Common myeloid progenitor, CD34-positive (primary cell): ENCODE measurements at places on chromosomes 11 and 22.

GRCh38 chr22:30526656-30527055, 19.9 kb downstream of the SEC14L6 start:
- H3K27me3 ChIP-seq, result no peaks in the 10 kb centered on the region
- no peaks in the 10 kb centered on the region for H3K36me3 ChIP-seq
- no peak overlapping the region for H3K27ac ChIP-seq
- no peak for DNase-seq

GRCh38 chr11:63915961-63916836, 765 bp downstream of the RCOR2 start:
- DNase-seq, result peak; percentile 58
- no peaks in the 10 kb centered on the region for H3K36me3 ChIP-seq
- peak overlapping the region; percentile 43 for H3K4me3 ChIP-seq
- peaks cover 38% of the 10 kb centered on the region for H3K4me1 ChIP-seq
- no peaks in the 10 kb centered on the region for H3K27me3 ChIP-seq

GRCh38 chr11:837189-837989, 4.6 kb downstream of the CD151 start:
- H3K27ac ChIP-seq, result no peak overlapping the region
- no peak overlapping the region for H3K4me3 ChIP-seq
- H3K4me1 ChIP-seq, result peaks cover 38% of the 10 kb centered on the region
- peaks cover 1% of the 10 kb centered on the region for H3K27me3 ChIP-seq

DNA sequence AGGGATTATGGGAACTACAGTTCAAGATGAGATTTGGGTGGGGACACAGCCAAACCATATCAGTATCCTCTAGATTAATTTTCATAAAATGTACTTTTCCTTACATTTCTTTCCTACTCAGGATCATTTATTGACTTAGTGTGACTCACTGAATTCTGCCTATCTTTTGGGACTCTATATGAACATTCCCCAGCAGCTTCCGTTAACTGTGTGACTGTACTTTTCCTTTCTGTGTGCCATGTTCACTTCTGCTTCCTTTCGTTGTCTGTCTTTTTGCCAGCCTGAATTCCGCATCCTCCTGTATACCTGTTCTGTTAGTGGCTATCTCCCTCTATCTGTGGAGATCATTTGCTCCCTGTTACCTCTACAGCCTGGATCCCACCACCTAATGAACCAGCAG, 48.8 kb downstream of the SPECC1L start:
- peak overlapping the region; percentile 25 for H3K27ac ChIP-seq
- peaks cover 16% of the 10 kb centered on the region for H3K36me3 ChIP-seq
- DNase-seq, result no peak

- peaks cover 2% of the 10 kb centered on the region for H3K27me3 ChIP-seq
- H3K4me1 ChIP-seq, result no peaks in the 10 kb centered on the region
- DNase-seq, result no peak
- H3K36me3 ChIP-seq, result no peaks in the 10 kb centered on the region
- H3K27ac ChIP-seq, result no peak within 1 kb of the TSS
- no peak within 1 kb of the TSS for H3K4me3 ChIP-seq
These were observed at the start of gene NTM for GRCh38 chr11:131370090-131370751. Gene NTM (plus strand): TSS chr11:131370615.

DNA sequence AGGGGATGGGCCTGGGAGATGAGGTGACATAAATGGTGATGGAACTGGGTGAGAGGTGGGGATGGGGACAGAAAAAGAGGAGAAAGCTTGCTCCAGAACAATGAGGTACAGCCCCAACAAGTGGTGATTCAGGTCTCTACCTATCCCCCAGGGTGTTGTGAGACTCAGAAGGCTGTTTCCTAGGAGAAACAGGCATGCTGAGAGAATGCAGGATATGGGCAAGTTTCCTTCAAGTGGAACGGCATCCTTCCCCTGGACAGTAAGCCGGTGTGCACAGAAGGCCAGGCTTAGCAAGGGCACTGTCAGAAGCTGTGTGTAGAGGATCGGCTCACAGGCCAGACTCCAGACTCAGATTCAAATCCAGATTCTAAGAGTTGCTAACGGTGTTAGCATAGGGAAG, 34.1 kb upstream of the CRTAM start:
- H3K36me3 ChIP-seq, result peaks cover 41% of the 10 kb centered on the region
- H3K4me3 ChIP-seq, result no peak overlapping the region
- H3K4me1 ChIP-seq, result peaks cover 15% of the 10 kb centered on the region
- H3K27ac ChIP-seq, result no peak overlapping the region

- H3K36me3 ChIP-seq, result no peaks in the 10 kb centered on the region
- no peak for DNase-seq
- H3K4me1 ChIP-seq, result no peaks in the 10 kb centered on the region
- H3K27me3 ChIP-seq, result peaks cover 19% of the 10 kb centered on the region
- no peak overlapping the region for H3K4me3 ChIP-seq
These were observed 191.8 kb upstream of the E2F8 start for GRCh38 chr11:19432370-19433061.

DNA sequence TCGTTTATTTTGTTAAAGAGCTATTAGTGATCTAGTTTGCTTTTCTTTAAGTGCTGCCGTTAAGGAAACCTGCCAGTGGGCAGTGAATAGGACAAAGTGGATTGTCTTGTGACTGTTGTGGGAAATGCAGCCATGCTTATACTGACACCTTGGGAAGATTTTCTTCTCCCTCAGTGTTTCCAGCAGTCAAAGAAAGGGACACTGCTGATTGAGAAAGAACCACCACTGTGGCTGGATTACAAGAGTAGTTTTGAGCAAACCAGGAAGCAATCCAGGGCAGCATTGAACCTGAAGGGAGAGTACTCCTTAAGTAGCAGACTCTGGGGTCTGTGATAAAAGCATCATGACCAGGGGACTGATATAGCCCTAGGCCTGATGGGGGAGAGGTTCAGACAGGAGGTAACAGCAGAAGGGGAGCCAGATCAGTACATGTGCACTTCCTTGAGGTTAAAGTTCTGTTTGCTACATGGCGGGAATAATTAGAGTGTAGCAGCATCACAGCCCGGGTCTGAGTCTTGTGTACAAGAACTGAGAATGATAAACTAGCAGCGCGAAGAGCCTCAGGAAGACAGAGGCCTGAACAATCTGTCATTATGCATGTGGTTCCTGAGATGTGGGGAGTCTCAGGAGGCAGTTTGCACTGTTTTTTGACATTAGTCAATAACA, 167.8 kb downstream of the C11orf91 start:
- H3K4me3 ChIP-seq, result no peak overlapping the region
- no peaks in the 10 kb centered on the region for H3K4me1 ChIP-seq
- no peak for DNase-seq
- H3K36me3 ChIP-seq, result no peaks in the 10 kb centered on the region
- H3K27me3 ChIP-seq, result no peaks in the 10 kb centered on the region
- H3K27ac ChIP-seq, result no peak overlapping the region

DNA sequence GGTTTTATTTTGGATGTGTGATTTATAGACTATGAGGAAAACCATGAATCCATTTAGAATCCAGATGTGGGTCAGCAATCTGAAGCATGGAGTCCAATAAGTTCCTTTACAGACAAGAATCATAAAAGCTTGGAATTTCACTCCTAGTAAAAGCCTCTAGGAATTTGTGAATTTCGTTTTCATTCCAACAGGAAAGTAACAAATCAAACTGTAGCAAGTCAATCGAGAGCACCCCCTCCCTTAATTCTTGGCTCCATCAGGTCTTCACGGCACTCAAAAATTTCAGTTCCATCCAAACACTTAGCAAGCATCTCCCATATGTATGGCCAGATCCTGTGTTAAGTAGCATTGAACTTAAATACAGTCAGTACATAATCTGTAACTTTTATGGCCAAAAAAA, 143.6 kb upstream of the POU2AF2 start:
- no peaks in the 10 kb centered on the region for H3K27me3 ChIP-seq
- DNase-seq, result no peak
- no peak overlapping the region for H3K27ac ChIP-seq
- H3K4me1 ChIP-seq, result peaks cover 2% of the 10 kb centered on the region
- H3K36me3 ChIP-seq, result no peaks in the 10 kb centered on the region
- H3K4me3 ChIP-seq, result no peak overlapping the region

- H3K4me1 ChIP-seq, result no peaks in the 10 kb centered on the region
- no peaks in the 10 kb centered on the region for H3K36me3 ChIP-seq
- H3K4me3 ChIP-seq, result no peak overlapping the region
- DNase-seq, result peak; percentile 77
These were observed 2.0 kb upstream of the KCNJ1 start for GRCh38 chr11:128868841-128869671.

GRCh38 chr11:7589861-7590260, 76.1 kb downstream of the PPFIBP2 start:
- peaks cover 21% of the 10 kb centered on the region for H3K27me3 ChIP-seq
- H3K36me3 ChIP-seq, result no peaks in the 10 kb centered on the region
- no peak for DNase-seq
- H3K27ac ChIP-seq, result no peak overlapping the region
- H3K4me1 ChIP-seq, result peaks cover 7% of the 10 kb centered on the region

GRCh38 chr11:57310630-57311086, 14.1 kb downstream of the TNKS1BP1 start:
- H3K4me3 ChIP-seq, result peak overlapping the region; percentile 42
- no peak overlapping the region for H3K27ac ChIP-seq
- peaks cover 25% of the 10 kb centered on the region for H3K4me1 ChIP-seq
- H3K27me3 ChIP-seq, result no peaks in the 10 kb centered on the region

DNA sequence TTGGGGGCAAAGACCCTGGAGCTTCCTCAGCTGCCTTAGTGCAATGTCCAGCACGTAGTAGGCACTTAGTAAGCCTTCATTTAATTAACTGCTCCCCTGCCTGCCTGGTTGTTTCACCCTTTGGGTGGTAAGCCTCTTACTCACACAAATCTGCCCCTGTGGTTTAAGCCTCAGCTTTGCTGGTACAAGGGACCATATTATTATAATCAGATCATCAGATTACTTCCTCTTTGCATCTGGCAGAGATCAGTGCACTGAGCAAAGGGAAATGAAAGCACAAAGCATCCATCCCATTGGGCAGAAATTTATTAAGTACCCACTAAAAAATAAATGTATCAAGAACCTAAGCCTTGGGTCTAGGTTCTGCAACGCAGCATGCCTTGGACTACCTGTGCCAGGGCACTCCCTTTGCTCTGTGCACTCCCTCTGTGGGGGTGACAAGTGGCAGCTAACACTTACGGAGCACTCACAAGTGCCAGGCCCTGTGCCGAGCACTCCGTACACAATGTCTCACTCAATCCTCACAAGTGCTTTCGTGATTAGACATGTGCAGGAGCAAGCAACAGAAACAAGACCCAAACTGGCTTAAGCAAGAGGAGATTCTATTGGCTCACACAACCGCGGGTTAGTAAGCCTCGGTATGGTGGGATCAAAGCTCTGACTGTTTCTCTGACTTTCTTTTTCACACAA, 34.9 kb upstream of the DAGLA start:
- no peak overlapping the region for H3K27ac ChIP-seq
- peaks cover 2% of the 10 kb centered on the region for H3K27me3 ChIP-seq
- no peak overlapping the region for H3K4me3 ChIP-seq
- H3K4me1 ChIP-seq, result no peaks in the 10 kb centered on the region
- H3K36me3 ChIP-seq, result no peaks in the 10 kb centered on the region

GRCh38 chr11:102946237-102946636, 9.3 kb downstream of the MMP13 start:
- no peaks in the 10 kb centered on the region for H3K4me1 ChIP-seq
- no peak overlapping the region for H3K27ac ChIP-seq
- H3K27me3 ChIP-seq, result peaks cover 4% of the 10 kb centered on the region
- DNase-seq, result no peak
- H3K36me3 ChIP-seq, result no peaks in the 10 kb centered on the region

- H3K27me3 ChIP-seq, result no peaks in the 10 kb centered on the region
- H3K36me3 ChIP-seq, result no peaks in the 10 kb centered on the region
- H3K4me1 ChIP-seq, result peaks cover 8% of the 10 kb centered on the region
- no peak overlapping the region for H3K4me3 ChIP-seq
- H3K27ac ChIP-seq, result no peak overlapping the region
These were observed 37.0 kb downstream of the NEAT1 start for GRCh38 chr11:65459552-65459951.

GRCh38 chr22:42702675-42703074, 18.0 kb downstream of the A4GALT start:
- H3K36me3 ChIP-seq, result no peaks in the 10 kb centered on the region
- no peaks in the 10 kb centered on the region for H3K27me3 ChIP-seq
- no peak overlapping the region for H3K27ac ChIP-seq
- DNase-seq, result no peak

GRCh38 chr11:9132203-9132878, 40.9 kb upstream of the SCUBE2 start:
- H3K36me3 ChIP-seq, result no peaks in the 10 kb centered on the region
- no peak overlapping the region for H3K27ac ChIP-seq
- peaks cover 3% of the 10 kb centered on the region for H3K4me1 ChIP-seq
- no peak for DNase-seq
- H3K27me3 ChIP-seq, result no peaks in the 10 kb centered on the region

- H3K4me3 ChIP-seq, result no peak overlapping the region
- H3K27me3 ChIP-seq, result peaks cover 47% of the 10 kb centered on the region
These were observed 453.5 kb downstream of the OPCML start for GRCh38 chr11:133078591-133079404.

GRCh38 chr11:31783252-31783651, 27.9 kb downstream of the PAX6 start:
- no peaks in the 10 kb centered on the region for H3K4me1 ChIP-seq
- no peak for DNase-seq
- H3K36me3 ChIP-seq, result no peaks in the 10 kb centered on the region
- no peak overlapping the region for H3K27ac ChIP-seq

DNA sequence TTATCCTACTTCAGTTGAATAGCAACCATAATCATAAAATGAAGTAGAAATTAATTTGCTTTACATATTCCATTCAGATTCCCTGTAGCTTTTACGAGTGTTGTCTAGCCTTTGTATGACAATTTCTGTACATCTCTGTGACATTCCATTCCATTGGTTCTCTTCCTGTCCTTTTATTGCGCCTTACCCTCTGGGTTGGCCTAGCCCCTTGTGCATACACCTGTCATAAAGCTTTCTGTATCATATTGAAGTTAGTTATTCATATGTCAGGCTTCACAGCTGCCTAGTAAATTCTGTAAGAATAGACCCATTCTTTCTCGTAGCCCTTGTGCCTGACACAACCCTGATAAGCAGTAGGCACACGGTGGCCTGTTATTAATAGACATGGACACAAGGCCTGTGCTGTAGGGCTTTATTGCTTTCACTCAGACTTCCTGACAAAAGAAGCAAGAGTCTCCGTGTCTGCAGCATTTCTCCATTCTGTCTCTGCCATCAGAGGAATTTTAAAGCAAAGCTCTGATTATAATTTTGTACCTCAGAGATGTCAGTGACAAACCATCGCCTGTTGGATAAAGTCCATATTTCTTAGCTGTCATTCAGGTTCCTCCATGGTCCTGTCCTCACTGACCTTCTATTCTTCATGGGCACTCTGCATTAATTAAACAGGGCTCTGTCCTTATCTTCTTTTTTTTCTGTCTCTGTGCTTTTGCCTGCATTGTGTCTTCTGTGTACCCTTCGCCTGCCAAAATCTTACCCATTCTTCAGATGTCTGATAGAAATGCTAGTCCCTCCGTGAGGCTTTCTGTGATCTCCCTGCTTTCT, 49.4 kb downstream of the BID start:
- no peaks in the 10 kb centered on the region for H3K27me3 ChIP-seq
- no peak for DNase-seq

- no peak for DNase-seq
- H3K4me3 ChIP-seq, result no peak overlapping the region
- no peaks in the 10 kb centered on the region for H3K4me1 ChIP-seq
- H3K36me3 ChIP-seq, result no peaks in the 10 kb centered on the region
- peaks cover 7% of the 10 kb centered on the region for H3K27me3 ChIP-seq
These were observed 7.8 kb downstream of the SLC5A1 start for GRCh38 chr22:32050678-32051515.
